ENCODE measurements at places on chromosomes 12 and 14. TPM values are rescaled to one million over a fixed set of nuclear protein-coding genes. Genes with fewer than 3 reads are reported as not detected.

Gene OR6C6
- not detected for total RNA-seq

Gene NEDD8
- 56.1 TPM for total RNA-seq

Gene CYP46A1
- 2.3 TPM for total RNA-seq

Gene RPL6
- total RNA-seq = 898 TPM

Gene LMBR1L
- 69.4 TPM for total RNA-seq

Gene AQP5
- 3.3 TPM for total RNA-seq

Gene PAX9
- total RNA-seq = 0.53 TPM

Gene OTOGL
- total RNA-seq = 0.82 TPM

Gene DAO
- 0.53 TPM for total RNA-seq

Gene RPL36AL
- 75.4 TPM for total RNA-seq

Gene ERP27
- 14.0 TPM for total RNA-seq

Gene STAC3
- total RNA-seq = 83.0 TPM

Gene ANAPC5
- total RNA-seq = 166 TPM

Gene LRRC9
- 6.8 TPM for total RNA-seq

Gene KRT85
- not detected for total RNA-seq

Gene EPYC
- not detected for total RNA-seq

Gene TPPP2
- total RNA-seq = 1.8 TPM

Gene SERPINA12
- total RNA-seq = not detected

Gene CCDC63
- total RNA-seq = not detected

Gene AMN
- total RNA-seq = 33.7 TPM

Gene PIK3C2G
- total RNA-seq = 8.4 TPM

Gene LRRIQ1
- 17.0 TPM for total RNA-seq

Gene DDX54
- 45.1 TPM for total RNA-seq

Gene GYS2
- total RNA-seq = not detected

Gene GUCY2C
- not detected for total RNA-seq

Gene TAMALIN
- 17.7 TPM for total RNA-seq

Gene DPPA3
- total RNA-seq = not detected

Gene MYO1A
- 0.64 TPM for total RNA-seq

Gene CNTN1
- 47.3 TPM for total RNA-seq

Gene LIN7A
- 17.6 TPM for total RNA-seq

Gene RND1
- total RNA-seq = 4.3 TPM

Gene CHPT1
- 46.3 TPM for total RNA-seq

Gene PIWIL1
- total RNA-seq = 0.35 TPM

Gene CD163
- total RNA-seq = 18.8 TPM

Gene VSIG10
- total RNA-seq = 28.8 TPM

Gene PIP4K2C
- 22.2 TPM for total RNA-seq

Gene ASPG
- 12.3 TPM for total RNA-seq

Gene ACOT4
- 2.4 TPM for total RNA-seq

Gene NFE2
- 6.6 TPM for total RNA-seq

Gene APOF
- total RNA-seq = not detected

Gene TSPAN19
- total RNA-seq = 0.41 TPM

Gene KLRC2
- total RNA-seq = not detected

Gene ESR2
- 0.88 TPM for total RNA-seq

Gene GSG1
- total RNA-seq = 0.47 TPM

Gene POTEM
- total RNA-seq = not detected
